ENCODE measurements at places on chromosomes 13 and 19.

- peak; percentile 33 for DNase-seq
Observed at GRCh38 chr19:2923510-2923909, 21.3 kb downstream of the ZNF77 start.

GRCh38 chr13:99278200-99278599, 20.0 kb upstream of the GPR18 start:
- DNase-seq, result no peak

- DNase-seq, result no peak
Observed at GRCh38 chr13:65881561-65882155, 1348.5 kb downstream of the PCDH9 start.

GRCh38 chr19:7304200-7304599, 10.0 kb upstream of the INSR start:
- DNase-seq, result no peak

DNA sequence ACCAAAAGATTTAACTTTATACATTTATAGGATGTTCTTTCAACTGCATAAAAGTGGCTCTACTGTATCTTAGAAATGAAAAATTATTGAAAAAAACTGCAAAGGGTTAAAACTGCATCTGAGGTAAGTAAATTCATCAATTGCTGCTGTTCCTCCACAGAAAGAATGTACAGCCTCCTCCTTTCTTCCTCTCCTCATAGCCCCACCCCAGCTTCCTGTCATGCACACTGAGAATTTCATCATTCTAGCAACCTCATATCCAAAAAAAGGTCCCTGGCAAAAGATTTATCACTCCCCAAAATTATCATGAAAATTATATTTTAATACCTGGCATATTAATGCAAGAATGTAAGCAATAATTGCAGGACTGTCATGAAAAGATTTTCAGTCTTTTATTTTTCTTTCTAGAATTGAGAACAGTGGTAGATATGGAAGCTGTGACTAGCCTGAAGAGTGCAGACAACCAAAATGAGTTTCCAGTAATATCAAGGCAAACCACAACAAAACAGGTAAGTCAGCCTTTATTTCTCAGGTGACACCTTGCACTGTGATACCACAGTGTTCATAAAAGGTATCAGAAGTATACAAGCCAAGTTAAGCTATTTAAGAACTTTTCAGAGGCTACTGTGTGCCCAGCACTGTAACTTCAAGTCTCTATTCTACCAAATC, 110.8 kb downstream of the SUCLA2 start:
- peak; percentile 56 for DNase-seq

- DNase-seq, result peak; percentile 47
Observed at GRCh38 chr13:105518086-105518485, 1017.4 kb downstream of the EFNB2 start.

DNA sequence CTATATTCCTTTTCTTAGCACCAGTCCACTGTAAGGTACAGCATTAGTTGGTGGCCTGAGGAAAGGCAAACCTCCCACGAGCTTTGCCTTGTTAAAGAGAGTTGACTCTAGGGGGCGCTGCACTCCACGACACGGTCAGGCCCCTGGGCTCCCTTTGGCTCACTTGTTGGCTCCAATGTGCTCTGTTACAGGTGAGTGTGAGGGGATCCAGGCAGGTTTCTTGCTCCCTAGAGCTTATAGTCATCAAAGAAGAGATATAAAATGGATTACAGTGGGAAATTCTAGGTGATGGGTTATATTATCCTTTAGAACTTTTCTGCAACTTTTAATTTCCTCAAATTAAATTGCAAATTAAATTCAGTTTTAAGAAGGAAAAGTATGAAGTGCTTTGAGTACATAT, 3.7 kb downstream of the WDR87 start:
- DNase-seq, result peak; percentile 84

DNA sequence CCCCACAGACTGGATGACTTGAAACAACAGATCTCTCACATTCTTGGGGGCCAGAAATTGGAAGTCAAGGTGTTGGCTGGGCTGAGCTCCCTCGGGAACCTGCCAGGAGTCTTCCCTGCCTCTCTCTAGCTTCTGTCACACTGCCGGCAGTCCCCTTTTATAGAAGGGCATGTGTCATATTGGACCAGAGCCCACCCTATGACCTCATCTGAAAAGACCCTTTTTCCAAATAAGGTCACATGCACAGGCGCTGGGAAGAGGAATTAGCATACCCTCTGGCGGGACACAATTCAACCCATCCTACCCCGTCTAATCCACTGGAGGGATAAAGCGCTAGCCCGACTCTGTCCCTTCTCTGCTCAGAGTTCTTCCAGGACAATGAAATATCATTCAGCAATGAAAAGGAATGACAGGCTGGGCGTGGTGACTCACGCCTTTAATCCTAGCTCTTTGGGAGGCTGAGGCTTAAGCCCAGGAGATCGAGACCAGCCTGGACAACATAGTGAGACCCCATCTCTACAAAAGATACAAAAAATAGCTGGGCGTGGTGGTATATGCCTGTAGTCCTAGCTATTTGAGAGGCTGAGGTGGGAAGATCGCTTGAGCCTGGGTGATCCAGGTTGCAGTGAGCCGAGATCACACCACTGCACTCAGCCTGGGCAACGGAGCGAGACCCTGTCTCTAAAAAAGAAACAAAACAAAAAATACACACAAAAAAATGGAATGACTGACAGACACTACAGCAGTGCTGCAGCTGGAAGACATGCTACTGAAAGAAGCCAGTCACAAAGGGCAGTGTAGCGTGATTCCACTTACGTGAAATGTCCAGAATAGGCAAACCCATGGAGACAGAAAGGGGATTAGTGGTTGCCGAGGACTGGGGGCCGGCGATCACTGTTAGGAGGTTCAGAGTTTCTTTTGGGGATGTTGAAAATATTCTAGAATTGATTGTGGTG, 28.5 kb downstream of the MEIS3 start:
- no peak for DNase-seq

DNA sequence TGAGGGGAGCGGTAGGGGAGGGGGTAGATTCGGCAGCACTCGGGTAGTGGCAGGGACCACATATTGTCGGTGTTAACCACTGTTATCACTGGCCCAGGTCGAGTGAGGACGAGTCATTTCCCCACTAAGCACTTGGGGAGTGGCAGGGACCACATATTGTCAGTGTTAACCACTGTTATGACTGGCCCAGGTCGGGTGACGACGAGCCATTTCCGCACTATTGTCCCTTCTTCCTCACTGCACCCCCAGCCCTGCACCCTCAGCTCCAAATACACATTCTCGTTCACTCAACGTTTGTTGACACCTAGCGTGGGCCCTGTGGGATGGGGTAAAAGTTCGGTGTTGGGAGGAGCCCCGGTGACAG, 467 bp upstream of the CLN5 start:
- no peak for DNase-seq

DNA sequence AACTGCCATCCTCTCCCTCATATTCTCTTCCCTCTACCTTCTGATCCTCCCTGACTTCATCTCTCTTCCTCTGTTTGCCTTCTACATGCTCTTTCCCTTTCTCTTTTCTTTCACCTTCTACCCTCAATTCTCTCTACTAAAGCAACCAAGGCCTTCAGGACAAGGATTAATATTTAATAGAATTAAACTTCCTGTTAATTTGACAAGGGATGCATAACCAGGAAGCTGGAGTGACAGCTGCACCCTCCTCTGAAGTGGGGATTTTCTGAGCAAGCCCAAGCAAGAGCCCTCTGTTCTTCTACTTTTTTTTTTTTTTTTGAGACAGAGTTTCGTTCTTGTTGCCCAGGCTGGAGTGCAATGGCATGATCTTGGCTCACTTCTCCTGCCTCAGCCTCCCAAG, 63.4 kb upstream of the MED4 start:
- no peak for DNase-seq

- no peak for DNase-seq
Observed at GRCh38 chr19:46806656-46807055, 18.3 kb upstream of the SLC1A5 start.

DNA sequence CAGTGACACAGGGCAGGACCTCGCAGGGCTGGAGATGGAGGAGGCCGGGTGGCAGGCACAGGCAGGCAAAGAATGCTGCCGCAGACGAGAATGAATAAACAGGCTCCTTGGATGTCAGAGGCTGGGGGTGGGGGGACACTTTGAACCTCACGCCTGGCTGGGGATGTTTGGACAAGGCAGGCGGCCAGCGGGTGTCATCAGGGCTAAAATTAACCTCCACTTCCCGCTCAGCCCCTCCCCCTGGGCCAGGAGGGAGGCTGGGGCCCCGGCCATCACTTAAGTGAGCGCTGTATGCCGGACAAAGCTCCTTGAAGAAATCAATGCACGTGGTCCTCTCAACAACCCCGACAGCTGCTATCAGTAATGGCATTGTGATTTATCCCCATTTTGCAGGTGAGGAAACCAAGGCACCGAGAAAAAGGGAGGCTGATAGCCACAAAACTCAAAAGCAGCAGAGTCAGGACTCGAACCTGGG, 10.3 kb upstream of the FUT5 start:
- peak; percentile 93 for DNase-seq

DNA sequence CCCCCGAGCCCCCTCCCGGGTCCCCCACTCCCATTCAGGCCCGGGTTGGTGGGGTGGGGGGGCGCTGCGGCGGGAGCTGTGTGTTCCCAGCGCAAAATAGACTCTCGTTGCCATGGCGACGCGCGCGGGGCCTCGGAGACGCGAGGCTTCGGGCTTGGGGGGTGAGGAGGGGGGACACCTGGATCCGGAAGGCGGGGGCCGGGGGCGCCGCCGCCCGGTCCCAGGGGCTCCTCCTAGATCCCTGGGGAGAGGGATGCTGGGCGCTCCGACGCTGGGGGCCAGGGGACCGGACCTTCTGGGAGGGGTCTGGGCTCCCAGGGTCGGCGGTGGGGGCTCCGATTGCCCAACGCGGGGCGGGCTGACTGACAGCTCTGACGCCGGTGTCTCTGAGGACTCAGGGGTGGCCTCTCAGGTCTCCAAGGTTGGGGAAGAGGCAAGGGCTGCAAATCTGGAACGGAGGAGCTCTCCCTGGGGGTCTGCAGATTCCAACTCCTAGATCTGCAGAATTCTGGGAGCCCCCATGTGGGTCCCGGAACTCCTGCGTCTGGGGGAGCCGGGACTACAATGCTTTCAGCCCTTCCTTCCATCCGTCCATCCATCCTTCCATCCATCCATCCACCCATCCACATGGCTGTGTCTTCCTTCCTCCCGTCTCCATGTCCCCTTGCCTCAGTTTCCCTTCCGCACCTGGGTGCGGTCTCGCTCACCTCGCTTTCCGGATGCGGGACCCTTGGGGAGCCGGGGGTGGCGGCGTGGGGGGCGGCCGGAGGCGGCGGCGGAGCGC, 9.1 kb upstream of the SHISA7 start:
- DNase-seq, result no peak

- peak; percentile 8 for DNase-seq
Observed at GRCh38 chr13:38283346-38283745, 66.3 kb upstream of the UFM1 start.

- no peak for DNase-seq
Observed at GRCh38 chr19:56085571-56086275, 35.4 kb downstream of the ZNF787 start.

- DNase-seq, result no peak
Observed at GRCh38 chr19:49890349-49891311, 6.1 kb downstream of the IL4I1 start.

- DNase-seq, result peak; percentile 27
Observed at GRCh38 chr13:75263741-75264407, 218.1 kb downstream of the TBC1D4 start.

GRCh38 chr13:107088061-107088460, 520.1 kb upstream of the ARGLU1 start:
- no peak for DNase-seq

- DNase-seq, result no peak
Observed at GRCh38 chr19:30106417-30107095, 164.5 kb downstream of the URI1 start.

DNA sequence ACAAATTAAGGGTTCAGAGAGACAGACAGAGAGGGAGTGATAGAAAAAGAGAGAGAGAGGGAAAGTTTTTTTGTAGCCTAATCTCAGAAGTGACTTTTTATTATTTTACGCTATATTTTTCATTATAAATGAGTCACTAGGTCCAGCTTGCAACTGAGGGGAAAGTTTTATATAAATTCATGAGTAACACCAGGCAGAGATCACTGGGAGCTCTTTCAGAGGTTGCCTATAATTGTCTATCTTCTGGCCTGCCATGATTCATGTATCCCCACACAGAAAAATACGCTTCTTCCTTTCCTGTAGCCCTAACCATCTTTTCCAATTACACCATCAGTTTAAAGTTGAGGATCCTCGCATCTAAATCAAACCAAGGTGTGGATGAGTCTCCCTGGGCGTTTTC, 467.9 kb downstream of the SLITRK1 start:
- DNase-seq, result no peak

DNA sequence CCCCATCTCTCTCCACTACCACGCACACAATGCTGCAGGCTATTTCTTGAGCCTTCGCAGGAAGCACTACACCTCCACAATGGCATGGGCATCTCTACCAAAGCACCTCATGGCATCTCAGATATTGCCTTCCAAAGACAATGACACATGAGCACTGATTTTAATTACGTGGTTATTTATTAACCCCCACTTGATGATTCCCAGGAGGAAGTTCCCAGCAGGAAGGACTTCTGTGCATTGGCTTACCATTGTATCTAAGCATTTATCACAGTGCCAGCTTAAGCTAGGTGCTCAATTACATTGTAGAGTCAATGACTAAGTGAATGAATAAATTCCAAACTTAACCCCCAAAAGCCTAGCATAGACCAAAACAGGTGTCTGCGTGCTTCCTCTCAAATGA, 101.4 kb downstream of the ABCC4 start:
- no peak for DNase-seq

GRCh38 chr13:113086991-113087922, 18.3 kb upstream of the F7 start:
- no peak for DNase-seq

DNA sequence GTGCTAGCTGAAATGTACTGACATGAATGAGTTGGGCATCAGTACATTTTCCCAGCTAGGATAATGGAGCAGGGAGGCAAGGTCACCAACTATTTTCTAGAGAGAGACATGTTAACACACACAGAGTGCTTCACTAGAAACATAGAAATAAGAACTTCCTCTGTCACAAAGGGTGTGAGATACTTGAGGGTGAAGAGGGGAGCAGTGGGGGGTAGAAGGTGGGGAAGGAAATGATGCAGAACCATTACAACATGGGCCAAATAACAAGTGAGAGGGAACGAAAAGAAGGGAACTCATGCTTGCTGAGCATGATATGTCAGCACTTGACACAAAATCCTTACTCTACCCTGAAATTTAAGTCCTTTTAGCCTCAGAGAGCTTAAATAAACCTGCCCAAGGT, 87.8 kb upstream of the RFC3 start:
- DNase-seq, result peak; percentile 3

DNA sequence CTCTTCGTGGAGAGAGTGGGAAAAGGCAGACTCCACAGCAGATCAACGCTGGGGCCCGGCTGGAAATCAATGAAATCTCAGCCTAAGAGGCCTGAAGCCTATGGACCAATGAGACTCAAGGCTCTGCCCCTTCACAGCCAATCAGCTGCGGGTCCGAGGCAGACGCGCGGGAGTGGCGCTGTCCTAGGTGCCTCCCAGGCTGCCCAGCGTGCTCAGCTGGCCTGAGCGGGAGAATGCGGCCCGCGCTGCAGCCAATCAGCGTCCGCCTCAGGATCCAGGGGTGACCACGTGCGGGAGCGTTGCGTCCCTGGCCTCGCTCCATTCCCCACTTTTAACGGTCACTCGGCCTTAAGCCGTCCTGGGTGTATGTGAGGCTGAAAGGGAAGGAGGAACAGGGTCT, at the start of gene ZBTB32:
TSS of gene ZBTB32 (plus strand) at position 341 of the 400 bp plus-strand sequence. CDS start 10,069 bp downstream, outside the sequence.
- DNase-seq, result peak; percentile 67

GRCh38 chr19:16608290-16608739, 19.7 kb downstream of the MED26 start:
- DNase-seq, result peak; percentile 90

Measured in choroid plexus epithelial cell (primary cell).